NCI-H510A treated with DMSO at 0.1 percent for 48 hours (cell line): ENCODE measurements at places on chromosomes 11 and 22.

- no peak for DNase-seq
Observed at GRCh38 chr11:121179306-121179705, 78.3 kb downstream of the TECTA start.

DNA sequence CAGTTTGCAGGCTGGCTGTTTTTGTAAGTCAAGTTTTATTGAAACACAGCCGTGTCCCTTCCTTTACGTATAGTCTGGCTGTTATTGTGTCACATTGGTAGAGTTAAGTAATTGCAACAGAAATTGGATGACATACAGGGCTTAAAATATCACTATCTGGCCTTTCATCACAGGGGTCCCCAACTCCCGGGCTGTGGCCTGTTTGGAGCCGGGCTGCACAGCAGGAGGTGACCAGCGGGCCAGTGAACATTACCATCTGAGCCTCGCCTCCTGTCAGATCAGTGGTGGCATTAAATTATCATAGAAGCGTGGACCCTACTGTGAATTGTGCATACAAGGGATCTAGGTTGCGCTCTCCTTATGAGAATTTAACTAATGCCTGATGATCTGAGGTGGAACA lies 31.7 kb downstream of the EXT2 start:
- DNase-seq = no peak

GRCh38 chr11:110409174-110409573 lies 20.6 kb upstream of the FDX1 start:
- DNase-seq = no peak

- DNase-seq = no peak
Observed at GRCh38 chr11:31823644-31824331, 12.7 kb upstream of the PAX6 start.

GRCh38 chr11:69926376-69927050 lies 107.3 kb upstream of the FGF3 start:
- no peak for DNase-seq

DNA sequence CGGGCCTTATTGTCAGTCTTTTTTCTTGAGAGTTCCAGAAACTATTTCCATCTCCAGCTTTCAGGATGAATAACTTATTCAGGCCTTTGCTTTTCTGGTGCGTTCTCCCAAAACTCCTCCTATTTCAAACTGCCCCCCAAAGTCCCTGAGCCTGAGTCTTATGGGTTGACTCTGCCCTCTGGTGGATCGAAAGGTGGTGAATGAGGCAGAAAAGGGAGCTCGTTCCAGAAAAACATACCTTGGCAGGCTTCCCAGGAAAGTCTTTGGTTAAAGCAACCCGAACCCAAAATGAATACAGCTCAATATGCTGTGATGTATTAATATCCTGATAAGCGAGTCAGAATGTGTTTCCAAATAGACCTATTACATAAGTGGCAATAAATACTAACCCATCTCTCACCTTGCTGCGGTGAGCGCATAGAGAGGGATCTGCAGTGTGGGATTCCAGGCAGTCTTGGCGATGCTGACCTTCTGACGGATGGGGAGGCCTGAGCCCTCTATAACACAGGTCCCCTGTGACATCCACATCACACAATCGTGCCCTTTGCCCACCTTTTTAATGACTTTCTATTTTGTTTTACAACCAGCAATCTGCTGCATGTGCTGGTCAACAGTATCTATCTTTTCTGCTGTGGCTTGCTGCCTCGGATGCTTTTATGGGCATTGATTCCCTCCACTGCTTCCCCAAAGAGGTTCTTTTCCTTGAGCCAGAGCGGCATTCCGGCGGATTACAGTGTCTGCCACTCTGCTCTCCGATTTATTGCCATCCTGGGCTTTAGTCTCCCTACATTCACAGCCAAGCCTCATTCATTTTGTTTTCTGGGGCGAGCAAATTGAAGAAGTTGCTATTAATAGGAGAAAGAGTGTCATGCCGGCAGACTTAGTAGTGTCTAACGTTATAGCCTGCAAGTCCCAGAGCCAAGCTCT lies 756.8 kb downstream of the NTM start:
- DNase-seq = no peak

GRCh38 chr11:57335343-57336110 lies at the start of gene SSRP1:
Gene SSRP1, minus strand, starts transcription at chr11:57335892. Its CDS starts 771 bp downstream, at chr11:57335121.
- peak; percentile 87 for DNase-seq

DNA sequence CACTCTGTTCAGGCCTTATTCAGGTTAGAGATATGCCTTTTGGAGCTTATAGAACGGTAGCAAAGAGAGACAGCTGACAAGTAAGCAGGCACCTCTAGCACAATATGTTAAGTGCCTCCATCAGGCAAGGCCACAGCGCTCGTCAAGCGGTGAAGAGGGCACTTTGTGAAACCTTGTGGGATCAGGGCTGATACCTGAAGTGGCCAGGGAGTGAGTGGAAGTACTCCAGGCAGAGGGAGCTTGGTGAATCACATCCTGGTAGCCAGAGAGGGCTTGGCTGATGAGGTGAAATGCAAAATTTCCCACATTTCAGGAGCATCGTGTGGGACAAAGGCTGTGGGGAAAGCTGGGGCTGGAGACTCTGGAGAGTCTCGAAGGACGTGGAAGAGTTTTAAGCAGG lies 87.4 kb downstream of the PKNOX2 start:
- no peak for DNase-seq

DNA sequence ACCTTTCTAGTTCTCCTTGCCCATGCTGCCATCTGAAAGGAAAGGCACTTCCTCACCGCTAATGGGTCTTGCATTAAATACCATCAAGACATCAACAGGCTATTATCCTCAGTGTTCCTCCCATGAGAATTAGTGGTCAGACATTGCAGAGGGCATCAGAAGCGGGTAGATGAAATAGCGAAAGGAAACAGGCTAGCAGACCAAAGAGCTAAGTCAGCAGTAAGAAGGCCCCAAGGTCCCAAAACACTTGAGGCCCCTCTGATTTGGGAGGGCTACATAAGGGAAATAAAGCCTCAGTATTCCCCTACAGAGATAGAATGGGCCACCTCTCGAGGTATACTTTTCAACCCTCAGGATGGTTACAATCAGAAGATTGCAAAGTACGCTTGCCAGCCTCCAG lies 12.9 kb downstream of the KCNJ11 start:
- no peak for DNase-seq

- no peak for DNase-seq
Observed at GRCh38 chr11:84407091-84407490, 1120.9 kb upstream of the CCDC90B start.

- no peak for DNase-seq
Observed at GRCh38 chr11:106828976-106829375, 189.3 kb downstream of the GUCY1A2 start.

DNA sequence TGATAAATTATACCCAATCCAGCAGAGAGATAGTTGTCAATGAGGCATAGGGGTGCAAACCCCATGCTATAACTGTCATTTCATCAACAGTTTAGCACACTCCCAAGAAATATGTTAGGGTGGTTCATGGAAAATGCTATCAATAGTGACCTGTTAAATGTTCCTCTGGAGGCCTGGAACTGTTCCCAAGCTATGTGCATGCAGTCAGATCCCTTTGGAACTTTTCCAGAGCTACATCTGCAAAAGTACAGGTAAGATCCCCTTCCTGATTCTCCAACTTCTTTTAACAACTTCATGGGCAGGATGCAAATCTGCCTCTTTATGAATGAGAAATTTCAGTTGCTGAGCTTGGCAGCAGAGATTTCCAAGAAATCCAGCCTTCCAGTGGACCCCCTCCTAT lies 27.2 kb downstream of the ABTB2 start:
- no peak for DNase-seq

DNA sequence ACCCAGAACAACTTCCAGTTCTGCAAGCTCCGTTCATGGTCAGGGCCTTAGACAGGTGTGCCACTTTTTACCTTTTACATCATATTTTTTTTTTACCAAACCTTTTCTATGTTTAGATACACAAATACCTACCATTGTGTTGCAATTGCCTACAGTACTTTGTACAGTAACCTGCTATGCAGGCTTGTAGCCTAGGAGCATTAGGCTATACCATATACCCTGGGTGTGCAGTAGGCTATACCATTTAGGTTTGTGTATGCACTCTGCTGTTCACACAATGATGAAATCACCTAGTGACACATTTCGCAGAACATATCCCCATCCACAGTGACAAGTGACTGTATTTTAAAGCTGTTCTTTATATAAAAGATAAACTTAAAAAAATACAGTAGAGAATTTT lies 29.6 kb downstream of the APIP start:
- DNase-seq = no peak

GRCh38 chr11:70733327-70734325 lies 335.3 kb downstream of the CTTN start:
- DNase-seq = no peak
